ENCODE measurements at places on chromosomes 16 and 17.

DNA sequence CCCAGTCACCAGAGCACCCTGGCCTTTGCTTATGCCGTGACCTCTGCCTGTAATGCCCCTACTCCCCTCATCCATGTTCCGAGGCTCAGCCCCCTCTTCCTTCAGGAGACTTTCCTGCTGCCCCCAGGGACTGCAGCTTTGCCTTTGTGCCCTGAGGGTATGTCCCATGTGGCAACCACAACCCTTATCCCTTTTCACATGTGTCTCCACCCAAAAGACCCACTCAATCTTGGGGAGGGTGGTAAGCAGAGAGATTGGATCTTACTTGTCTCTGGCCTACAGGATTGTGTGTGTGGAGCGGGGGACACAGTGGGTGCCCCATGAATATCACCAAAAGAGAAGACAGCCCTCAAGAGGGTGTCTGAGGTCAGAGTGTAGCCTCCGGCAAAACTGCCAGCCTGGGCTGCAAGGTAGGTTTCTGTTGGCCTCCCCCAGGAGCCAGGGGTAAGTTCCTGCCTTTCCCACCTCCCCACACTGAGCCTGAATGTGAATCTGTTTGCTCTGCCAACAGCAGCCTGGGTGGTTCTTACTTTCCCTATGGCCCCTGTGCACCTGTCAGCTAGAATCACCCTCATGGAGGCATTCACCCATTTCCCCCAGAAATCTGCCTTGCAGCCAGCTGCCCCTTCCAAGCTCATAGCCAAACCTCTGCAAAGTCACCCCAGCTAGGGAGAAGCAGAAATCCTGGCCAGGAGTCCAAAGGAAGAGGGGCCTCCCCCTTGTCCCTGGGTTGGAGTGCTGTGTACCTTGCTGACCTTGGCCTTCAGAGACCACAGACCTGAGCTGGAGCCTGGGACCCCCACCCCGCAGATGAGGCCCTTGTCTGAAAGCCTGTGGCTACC, 11.5 kb upstream of the C17orf113 start:
- DNase-seq = no peak

DNA sequence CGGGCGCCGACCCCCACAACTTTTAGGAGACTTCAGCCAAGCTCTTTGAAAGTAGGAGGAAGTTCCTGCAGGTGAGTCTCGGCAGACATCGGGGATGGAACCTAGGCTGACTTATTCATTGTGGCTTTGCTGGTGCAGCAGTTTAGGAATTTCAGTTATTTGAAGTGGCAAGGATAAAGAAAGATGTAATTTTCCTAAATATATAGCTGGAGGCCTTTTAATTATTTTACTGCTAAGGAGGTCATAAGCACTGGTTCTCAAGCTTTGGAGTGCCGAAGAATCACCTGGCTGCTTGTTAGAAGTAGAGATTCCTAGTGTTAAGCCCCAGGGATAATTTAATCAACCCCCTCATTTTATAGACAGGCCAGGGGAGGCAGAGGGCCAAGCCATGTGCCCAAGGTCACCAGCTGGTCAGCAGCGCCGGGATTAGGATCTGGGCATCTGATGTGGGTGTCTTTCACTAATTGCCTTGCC, 28.9 kb upstream of the BCAR1 start:
- DNase-seq = no peak

- peak; percentile 87 for DNase-seq
These were observed 6.0 kb upstream of the GLIS2 start for GRCh38 chr16:4309833-4310266.

DNA sequence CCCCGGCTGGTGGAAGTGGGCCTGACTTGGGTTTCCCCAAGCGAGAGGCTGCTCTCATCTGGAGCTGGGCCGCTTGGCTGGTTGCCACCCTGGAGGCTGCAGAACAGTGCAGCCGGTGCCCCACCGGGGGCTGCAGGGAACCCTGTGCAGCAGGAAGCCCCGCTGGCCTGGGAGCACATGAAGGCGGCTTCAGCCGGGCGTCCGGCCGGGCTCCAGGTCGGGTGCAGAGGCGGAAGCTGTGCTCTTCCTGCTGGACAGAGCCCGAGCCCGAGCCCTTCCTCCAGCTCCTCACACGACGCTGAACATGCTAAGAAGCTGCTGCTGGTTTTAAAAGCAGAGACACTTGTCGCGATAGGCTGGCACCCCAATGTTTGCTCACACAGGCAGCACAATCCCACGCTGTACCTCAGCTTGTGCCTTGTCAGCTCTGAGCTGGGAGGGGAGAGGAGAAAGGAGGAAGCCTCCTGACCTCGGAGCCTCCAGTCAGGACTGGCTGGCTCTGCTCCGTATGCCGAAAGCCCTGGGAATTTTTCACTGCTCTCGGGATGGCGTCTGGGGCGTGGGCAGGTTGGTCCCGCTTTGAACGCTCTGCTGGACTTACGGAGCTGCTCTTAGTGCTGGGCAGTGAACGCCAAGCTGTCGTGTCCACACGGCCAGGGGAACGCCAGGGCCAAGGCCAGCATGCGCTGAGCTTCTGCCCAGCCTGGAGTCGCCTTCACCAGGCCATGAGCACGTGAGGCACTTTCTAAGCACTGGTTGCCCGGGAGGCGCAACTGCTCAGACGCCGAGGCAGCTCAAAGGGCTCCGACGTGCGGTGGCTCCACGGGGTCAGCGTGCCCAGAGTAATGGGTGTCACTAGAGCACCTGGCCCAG, 8.8 kb downstream of the CDK5R1 start:
- DNase-seq = peak; percentile 15

DNA sequence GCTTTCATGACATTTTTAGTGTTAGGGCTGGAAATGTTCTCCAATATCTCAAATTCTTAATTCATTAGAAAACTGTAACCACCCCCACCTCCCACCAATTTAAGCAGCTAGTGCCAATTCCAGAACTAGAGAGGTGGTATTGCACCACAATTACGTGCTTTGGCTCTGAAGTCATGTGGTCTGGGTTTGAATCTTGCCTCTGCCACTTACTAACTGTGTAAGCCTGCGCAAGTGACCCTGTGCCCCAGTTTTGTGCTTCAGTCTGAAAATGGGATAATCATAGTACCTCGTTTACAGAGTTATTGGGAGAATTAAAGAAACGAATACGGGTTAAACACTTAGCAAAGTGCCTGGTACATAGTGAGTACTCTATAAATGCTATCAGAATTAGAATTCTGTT, 14.2 kb upstream of the MPHOSPH6 start:
- DNase-seq = no peak
